Sigmoid colon (tissue), 7 donors: ENCODE measurements at places on chromosomes 13 and 19.

DNA sequence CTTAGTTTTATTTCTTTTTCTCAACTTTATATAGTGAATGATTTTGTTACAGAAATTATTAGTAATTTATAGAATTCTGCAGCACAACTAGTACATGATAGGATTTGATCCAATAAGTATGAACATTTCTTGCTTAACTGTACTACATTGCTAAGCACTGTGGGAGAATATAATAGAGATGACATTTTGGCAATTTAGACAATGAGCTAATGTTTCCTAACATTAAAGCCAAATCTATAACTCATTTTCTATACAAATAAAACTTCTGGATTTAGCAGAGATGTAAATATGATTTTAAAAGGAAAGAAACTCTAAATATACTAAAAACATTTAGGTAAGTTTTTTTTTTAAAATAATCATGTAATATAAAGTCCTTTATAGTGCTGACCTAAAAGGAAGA, 87.3 kb downstream of the FNDC3A start:
- DNase-seq, result no peak

DNA sequence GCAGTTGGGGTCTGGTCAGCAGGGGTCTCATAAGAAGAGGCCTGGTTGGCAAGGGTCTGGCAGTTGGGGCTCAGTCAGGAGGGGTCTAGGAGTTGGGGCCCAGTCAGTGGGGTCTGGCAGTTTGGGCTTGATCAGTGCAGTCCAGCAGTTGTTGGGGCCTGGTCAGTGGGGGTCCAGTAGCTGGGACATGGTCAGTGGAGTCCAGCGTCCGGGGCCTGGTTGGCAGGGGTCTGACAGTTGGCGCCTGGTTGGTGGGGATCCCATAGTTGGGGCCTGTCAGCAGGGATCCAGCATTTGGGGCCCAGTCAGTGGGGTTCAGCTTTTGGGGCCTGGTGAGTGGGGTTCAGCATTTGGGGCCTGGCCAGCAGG, 60.5 kb upstream of the TPM4 start:
- no peak for DNase-seq

- DNase-seq, result no peak
Measured at GRCh38 chr13:23472189-23472588, 38.7 kb upstream of the SACS start.

DNA sequence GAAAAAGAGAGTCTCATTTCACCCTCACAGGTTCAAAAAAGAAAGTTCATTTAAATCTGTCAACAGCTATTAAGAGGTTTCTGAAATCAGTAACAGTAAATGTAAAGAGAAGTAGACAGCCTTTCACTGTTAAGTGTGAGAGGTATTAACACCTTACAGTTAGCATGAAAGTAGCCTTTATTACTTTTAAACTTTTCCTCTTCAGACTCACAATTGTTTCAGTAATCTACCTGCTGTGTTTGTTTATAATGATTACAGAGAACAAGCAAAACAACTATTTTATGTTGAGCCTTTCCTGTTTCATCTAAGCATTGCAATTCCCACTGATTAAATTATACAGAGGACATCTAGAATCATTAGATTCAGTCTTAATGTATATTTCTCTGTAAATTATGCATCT, 159.8 kb downstream of the PCDH9 start:
- DNase-seq, result no peak

- peak; percentile 26 for DNase-seq
Measured at GRCh38 chr13:113669231-113669754, 2.3 kb downstream of the GRK1 start.

DNA sequence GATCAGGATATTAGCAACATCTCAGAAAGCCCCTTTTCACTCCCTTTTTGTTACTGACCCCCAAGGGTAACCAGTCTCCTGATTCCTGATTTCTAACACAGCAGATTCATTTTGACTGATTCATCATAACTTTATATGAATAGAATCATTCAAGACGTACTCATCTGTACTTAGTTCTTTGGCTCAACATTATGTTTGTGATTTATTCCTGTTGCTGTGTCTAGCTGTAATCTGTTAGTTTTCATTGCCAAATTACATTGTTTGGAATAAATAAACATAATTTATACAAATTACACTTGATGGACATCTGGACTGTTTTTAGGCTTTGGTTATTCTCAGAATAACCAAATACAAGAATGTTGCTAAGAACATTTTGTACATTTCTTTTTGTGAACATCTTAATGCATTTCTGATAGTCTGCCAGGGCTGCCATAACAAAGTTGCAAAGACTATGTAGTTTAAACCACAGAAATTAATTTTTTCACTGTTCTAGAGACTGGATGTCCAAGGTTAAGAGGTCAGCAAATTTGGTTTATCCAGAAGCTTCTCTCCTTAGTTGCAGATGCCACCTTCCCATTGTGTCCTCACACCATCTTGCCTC, 62.8 kb upstream of the EDNRB start:
- DNase-seq, result no peak

DNA sequence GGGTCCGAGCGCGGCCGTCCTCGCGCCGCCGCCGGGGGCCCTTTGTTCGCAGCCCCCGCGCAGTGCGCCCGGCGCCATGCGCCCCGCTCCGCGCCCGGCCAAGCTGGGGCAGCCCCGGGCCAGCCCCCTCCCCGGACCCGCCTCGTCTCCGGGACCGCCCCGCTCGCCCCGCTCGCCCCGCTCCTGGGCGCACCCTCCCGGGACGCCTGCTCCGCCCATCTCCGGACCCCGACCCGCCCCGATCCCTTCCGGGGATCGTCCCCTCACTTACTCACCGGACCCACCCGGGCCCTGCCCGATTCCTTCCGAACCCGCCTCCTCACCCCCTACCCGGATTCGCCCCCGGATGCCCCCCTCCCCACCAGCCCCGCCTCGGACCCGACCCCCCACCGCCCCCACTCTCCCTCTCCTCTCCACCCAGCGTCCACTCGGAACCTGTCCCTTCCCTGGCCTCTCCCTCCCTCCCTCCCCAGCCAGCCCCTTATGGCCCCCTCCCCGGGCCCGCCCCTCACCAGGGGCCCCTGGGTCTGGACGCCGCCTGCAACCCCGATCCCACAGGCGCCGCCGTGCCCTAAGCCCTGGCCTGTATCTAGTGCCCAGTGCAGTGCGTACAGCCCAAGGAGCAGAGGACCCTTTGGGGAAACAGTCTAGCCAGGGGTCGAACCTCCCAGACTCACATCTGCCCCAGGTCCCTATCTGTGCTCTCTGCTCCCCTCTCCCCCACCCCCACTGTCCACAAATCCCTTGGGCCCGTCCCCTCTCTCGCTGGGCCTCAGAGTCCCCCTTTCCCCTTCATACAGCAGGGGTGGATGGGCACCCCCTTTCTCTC, at the start of gene CPAMD8:
CPAMD8 (minus strand) TSS at position 105 of the 829 bp plus-strand sequence. CDS start 168 bp downstream, outside the sequence.
- no peak for DNase-seq

DNA sequence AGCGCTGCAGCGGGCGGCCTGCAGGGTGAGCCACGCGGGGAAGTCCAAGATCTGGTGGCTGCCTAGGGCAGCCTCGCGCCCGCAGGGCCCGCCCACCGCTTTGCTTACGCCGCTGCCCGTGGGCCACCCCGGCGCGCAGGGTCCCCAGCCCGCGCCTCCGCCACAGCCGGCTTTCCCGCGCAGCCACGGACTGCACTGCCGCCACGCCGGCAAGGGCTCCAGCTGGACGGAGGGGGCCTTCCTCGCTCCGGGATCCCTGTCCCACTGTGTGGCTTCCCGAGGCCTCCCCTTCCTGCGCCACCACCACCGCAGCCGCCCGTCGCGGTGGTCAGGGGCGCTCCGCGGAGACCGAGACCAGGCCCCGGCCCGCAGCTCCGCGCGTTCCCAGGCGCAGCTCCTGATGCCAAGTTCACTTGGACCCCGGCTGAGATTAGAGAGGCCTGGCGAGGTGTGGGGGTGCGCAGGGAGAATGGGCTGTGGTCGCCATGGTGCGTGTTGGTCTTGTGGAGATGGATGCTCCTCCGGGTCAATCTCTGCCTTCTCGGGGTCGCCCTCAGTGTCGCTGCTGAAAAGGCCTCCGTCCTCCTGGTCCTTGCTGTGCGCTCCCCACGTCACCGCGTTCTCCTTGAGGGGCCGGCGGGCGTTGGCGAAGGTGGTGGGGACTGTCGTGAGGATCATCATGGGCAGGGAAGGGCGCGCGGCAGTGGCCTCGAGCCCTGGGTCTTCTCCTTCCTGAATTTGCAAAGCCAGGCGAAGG, 17.9 kb upstream of the RNF17 start:
- DNase-seq, result no peak

- no peak for DNase-seq
Measured at GRCh38 chr19:55304279-55304978, 20.6 kb downstream of the BRSK1 start.

DNA sequence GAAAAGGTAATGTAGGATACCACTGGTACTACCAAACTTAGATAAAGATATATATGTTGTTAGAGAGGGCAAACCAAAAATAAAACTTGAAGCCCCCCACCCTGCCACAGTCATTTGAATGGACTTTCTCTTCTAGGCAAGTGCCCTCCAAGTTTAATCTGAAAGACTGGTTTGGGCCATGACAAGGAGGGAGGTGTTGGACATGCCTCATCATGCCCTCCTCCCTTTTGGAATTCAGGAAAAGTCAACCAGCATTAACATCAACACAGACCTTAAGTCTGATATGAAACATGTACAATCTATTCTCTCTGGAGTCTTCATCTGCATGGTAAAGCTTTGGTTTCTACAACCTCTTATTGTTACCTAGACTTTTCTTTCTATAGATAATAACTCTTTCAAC, 46.3 kb upstream of the GPR12 start:
- DNase-seq, result no peak

DNA sequence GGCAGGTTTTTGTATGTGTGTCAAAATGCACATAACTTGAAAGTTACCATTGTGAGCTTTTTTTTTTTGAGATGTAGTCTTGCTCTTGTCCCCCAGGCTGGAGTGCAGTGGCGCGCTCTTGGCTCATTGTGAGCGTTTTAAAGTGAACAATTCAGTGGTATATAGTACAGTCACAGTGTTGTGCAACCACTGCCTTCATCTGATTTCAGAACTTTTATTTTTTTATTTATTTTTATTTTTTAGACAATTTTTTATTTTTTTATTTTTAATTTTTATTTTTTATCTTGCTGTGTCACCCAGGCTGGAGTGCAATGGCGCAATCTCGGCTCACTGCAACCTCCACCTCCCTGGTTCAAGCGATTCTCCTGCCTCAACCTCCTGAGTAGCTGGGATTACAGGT, 15.0 kb downstream of the SLC25A42 start:
- DNase-seq, result no peak

- no peak for DNase-seq
Measured at GRCh38 chr19:18541258-18541991, 1.9 kb downstream of the FKBP8 start.

DNA sequence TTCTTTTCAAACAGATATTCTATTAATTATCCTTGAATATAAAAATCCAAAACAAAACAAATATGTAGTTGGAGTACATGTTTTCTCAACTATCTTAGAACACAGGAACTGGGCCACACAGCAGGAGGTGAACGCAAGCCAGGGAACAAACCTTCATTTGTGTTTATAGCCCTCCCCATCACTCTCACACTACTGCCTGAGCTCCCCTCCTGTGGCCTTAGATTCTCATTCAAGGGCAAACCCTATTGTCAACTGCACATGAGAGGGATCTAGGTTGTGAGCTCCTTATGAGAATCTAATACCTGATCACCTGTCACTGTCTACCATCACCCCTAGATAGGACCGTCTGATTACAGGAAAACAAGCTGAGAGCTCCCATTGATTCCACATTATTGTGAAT, 427.1 kb upstream of the PRR20A start:
- no peak for DNase-seq

DNA sequence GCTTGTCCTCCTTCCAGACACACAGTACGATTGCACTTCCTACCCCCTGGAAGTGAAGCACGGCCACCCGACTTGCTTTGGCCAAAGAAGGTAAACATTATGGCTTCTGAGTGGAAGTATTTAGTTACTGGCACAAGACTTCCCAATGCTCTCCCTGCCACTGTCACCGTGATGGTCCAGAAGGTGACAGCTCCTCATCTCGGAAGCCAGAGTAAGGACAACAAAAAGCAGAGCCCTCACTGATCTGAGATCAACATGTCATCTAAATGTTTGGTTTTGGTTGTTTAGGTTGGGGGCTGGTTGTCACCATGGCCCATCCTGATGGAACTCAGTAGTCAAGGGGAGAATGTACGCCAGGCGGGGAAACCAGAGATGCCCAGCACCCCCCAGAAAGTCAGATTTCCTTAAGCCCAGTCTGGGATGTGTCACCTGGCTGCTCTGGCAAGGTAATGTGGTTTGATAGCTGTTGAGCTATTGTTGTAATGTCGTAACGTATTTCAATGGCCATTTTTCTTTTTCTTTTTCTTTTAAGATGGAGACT, 170.1 kb upstream of the ZNF536 start:
- DNase-seq, result no peak

DNA sequence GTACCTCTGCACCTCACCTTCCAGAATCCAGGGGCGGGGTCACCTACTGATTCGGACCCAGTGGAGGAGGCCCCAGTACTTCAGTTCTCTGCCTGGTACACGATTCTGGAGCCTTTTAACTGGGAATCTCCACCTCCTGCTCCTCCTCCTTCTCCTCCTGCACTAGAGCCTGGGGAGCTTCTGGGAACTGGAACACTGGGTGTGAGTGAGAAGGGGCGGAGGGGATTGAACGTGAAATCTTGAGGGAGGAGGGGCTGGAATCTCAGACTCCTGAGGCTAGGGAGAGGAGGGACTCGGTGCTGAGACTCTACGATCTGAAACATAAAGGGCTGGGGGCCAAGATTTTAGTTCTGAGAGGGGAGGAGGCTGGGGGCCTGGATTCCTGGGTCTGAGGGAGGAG, at the start of gene KLK8:
KLK8 (minus strand) TSS at position 90 of the 400 bp plus-strand sequence. CDS start 437 bp downstream, outside the sequence.
- DNase-seq, result peak; percentile 27

GRCh38 chr19:56271151-56271550, 1.4 kb upstream of the EDDM13 start:
- DNase-seq, result no peak

DNA sequence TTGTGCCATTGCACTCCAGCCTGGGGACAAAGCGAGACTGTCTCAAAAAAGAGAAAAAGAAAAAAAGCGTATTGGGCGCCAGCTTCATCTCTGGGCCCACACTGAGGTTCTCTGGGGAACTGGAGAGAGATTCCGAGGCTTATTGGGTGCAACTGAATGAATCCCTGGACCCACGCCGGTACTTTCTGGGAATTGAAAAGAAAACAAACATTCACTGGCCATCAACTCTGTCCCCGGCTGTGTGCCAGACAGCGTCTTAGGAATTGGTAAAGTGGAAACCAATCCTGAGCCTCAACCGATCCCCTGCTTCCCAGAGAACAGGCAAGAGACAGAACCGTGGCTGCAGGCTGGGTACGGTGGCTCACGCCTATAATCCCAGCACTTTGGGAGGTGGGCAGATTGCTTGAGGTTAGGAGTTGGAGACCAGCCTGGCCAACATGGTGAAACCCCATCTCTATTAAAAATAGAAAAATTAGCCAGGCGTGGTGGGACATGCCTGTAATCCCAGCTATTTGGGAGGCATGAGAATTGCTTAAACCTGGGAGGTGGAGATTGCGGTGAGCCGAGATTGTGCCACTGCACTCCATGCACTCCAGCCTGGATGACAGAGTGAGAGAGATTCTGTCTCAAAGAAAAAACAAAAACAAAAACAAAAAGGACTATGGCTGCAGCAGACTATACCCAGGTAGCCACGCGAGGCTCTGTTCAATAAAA, 8.6 kb downstream of the ANO8 start:
- no peak for DNase-seq
